Esophagus (tissue), 2 donors: ENCODE measurements at places on chromosomes 5 and 9. TPM values are rescaled to one million over a fixed set of nuclear protein-coding genes. Genes with fewer than 3 reads are reported as not detected.

The OSMR gene
- polyA plus RNA-seq, result 4.6 TPM

The ZDHHC11B gene
- polyA plus RNA-seq, result 5.2 TPM

The NSMF gene
- 20.7 TPM for polyA plus RNA-seq

The SPAAR gene
- 0.29 TPM for polyA plus RNA-seq

The KIAA0825 gene
- 0.29 TPM for polyA plus RNA-seq

The GBGT1 gene
- polyA plus RNA-seq, result 3.7 TPM

The RASGEF1C gene
- polyA plus RNA-seq, result 0.04 TPM

The P4HA2 gene
- polyA plus RNA-seq, result 11.5 TPM

The NHP2 gene
- polyA plus RNA-seq, result 238 TPM

The LTC4S gene
- 6.5 TPM for polyA plus RNA-seq
